LHCN-M2 (cell line): ENCODE measurements at places on chromosomes 12 and 14. TPM values are rescaled to one million over a fixed set of nuclear protein-coding genes. Genes with fewer than 3 reads are reported as not detected.

MGP gene
- total RNA-seq, result not detected in 2 replicates

PIANP gene
- 0.34 TPM in 1 of 2 replicates, not detected in the other for total RNA-seq

SMIM41 gene
- total RNA-seq, result not detected in 2 replicates

P2RX7 gene
- 0.11 and 0.32 TPM in 2 replicates for total RNA-seq

PDE3A gene
- total RNA-seq, result 0.06 TPM in 1 of 2 replicates, not detected in the other

MIP gene
- total RNA-seq, result not detected in 2 replicates

PAH gene
- not detected in 2 replicates for total RNA-seq

DAO gene
- not detected in 2 replicates for total RNA-seq

GPRC5D gene
- total RNA-seq, result not detected in 2 replicates

KRT71 gene
- not detected in 2 replicates for total RNA-seq

NOXRED1 gene
- total RNA-seq, result 0.06 TPM in 1 of 2 replicates, not detected in the other

SELPLG gene
- total RNA-seq, result 1.5 and 2.1 TPM in 2 replicates
